ENCODE measurements at places on chromosomes 6 and 20. TPM values are rescaled to one million over a fixed set of nuclear protein-coding genes. Genes with fewer than 3 reads are reported as not detected.

Gene ZNF318
- total RNA-seq, result 13.3 TPM

Gene HLA-DOA
- 20.6 TPM for total RNA-seq

Gene SDC4
- total RNA-seq, result 199 TPM

Gene TDP2
- 33.9 TPM for total RNA-seq

Gene HTR1E
- not detected for total RNA-seq

Gene ARMH2
- total RNA-seq, result not detected

Gene LRRN4
- 44.3 TPM for total RNA-seq

Gene CYP24A1
- total RNA-seq, result 0.64 TPM

Gene BCAS1
- total RNA-seq, result 0.99 TPM

Gene SLC17A1
- not detected for total RNA-seq

GRCh38 chr6:85764844-85765243 lies 122.2 kb upstream of the SYNCRIP start:
- H3K4me3 ChIP-seq, result no peak overlapping the region
- DNase-seq, result no peak
- no peak overlapping the region for H3K27ac ChIP-seq
- no peaks in the 10 kb centered on the region for H3K36me3 ChIP-seq
- H3K27me3 ChIP-seq, result no peaks in the 10 kb centered on the region

GRCh38 chr6:25485821-25486534 lies 166.0 kb upstream of the SCGN start:
- no peaks in the 10 kb centered on the region for H3K36me3 ChIP-seq
- no peak overlapping the region for H3K4me3 ChIP-seq
- no peak for DNase-seq
- H3K27ac ChIP-seq, result no peak overlapping the region

DNA sequence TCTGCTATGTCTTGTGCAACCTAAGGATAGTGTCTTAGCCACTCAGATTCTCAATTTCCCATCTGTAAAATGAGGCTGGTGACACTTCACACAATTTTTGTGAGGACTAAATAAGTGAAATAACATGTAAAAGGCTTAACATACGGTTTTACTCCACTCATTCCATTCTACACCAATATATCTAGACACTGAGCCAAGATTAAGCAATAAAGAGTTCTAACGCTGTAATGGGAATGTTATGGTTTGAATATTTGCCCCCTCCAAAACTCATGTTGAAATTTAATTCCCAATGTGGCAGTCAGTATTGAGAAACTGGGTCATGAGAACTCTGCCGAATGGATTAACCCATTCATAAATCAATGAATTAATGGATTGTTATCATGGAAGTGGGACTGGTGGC lies 301.0 kb downstream of the HACE1 start:
- no peak overlapping the region for H3K4me3 ChIP-seq
- H3K27ac ChIP-seq, result no peak overlapping the region
- no peaks in the 10 kb centered on the region for H3K36me3 ChIP-seq
- no peaks in the 10 kb centered on the region for H3K27me3 ChIP-seq

GRCh38 chr20:59671661-59672471 lies 67.5 kb downstream of the PHACTR3 start:
- DNase-seq, result no peak
- H3K27ac ChIP-seq, result no peak overlapping the region
- no peaks in the 10 kb centered on the region for H3K4me1 ChIP-seq
- no peaks in the 10 kb centered on the region for H3K36me3 ChIP-seq

- H3K4me3 ChIP-seq, result no peak overlapping the region
- H3K27ac ChIP-seq, result no peak overlapping the region
- H3K36me3 ChIP-seq, result no peaks in the 10 kb centered on the region
- no peaks in the 10 kb centered on the region for H3K4me1 ChIP-seq
- peaks cover 21% of the 10 kb centered on the region for H3K27me3 ChIP-seq
- no peak for DNase-seq
These were observed 268.6 kb downstream of the FOXA2 start for GRCh38 chr20:22315771-22316170.

GRCh38 chr6:2035826-2036709 lies 209.3 kb downstream of the GMDS start:
- no peaks in the 10 kb centered on the region for H3K36me3 ChIP-seq
- H3K4me1 ChIP-seq, result no peaks in the 10 kb centered on the region
- H3K27ac ChIP-seq, result no peak overlapping the region
- no peak overlapping the region for H3K4me3 ChIP-seq
- no peak for DNase-seq

DNA sequence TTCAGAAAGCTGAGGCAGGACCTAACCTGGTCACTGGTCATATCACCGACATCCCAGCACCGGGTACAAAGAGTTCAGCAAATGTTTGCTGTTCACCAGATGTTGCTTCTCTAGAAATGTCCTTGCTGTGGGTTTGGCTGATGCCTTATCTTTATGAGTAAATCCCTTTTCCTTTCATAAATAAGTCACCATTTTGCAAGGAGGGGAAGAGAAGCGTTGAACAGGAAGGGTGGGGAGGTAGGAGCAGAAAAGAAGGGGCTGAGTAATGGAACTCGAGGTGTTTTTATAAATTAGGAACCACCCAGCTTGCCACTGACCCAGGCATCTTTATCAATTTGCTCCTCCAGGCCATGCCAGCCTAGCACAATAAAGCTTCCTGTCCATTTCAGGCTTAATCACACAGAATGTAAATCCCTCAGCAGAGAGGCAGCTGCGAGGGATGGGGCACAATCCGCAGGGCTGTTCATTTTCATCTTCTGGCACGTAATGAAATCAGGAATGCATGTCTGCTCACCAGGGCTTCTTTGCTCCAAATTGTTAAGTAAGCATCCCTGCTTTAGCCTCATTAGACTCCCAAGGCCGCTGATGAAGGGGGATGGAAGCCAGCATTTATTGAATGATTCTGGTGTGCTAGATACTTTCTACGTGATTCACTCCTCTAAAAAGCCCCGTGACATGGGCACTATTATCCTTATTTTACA lies 371.9 kb upstream of the CHD6 start:
- peaks cover 4% of the 10 kb centered on the region for H3K27me3 ChIP-seq
- no peak overlapping the region for H3K4me3 ChIP-seq
- DNase-seq, result no peak
- H3K4me1 ChIP-seq, result no peaks in the 10 kb centered on the region

DNA sequence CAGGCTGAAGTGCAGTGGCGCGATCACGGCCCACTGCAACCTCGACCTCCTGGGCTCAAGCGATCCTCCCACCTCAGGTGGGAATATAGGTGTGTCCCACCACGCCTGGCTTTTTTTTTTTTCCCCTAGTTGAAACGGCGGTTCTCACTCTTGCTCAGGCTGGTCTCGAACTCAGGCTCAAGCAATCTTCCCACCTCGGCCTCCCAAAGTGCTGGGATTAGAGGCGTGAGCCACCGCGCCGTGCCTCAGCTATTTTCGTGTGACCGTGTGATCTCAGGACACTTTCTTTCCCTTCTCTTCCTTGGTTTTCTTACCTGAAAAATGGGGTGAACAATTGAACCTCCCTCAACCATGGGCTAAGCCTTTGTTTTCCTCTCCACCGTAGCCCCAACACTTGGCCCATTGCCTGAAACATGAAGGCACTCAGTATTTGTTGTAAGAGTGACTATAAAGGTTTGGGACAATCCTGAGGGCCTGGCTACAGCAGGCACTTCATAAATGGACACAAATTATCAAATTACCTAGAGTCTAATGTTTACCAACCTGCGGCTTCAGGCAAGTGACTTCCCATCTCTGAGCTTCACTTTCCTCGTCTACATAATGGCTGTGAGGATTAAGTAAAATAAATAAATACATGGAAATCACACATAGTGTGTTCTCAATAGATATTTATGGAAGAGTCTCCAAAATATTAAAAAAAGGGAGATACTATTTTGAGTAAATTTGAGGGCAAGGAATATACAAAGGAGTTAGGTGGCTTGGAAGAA lies 31.4 kb upstream of the ID1 start:
- no peaks in the 10 kb centered on the region for H3K27me3 ChIP-seq
- peaks cover 23% of the 10 kb centered on the region for H3K36me3 ChIP-seq
- H3K4me1 ChIP-seq, result peaks cover 13% of the 10 kb centered on the region
- no peak for DNase-seq

DNA sequence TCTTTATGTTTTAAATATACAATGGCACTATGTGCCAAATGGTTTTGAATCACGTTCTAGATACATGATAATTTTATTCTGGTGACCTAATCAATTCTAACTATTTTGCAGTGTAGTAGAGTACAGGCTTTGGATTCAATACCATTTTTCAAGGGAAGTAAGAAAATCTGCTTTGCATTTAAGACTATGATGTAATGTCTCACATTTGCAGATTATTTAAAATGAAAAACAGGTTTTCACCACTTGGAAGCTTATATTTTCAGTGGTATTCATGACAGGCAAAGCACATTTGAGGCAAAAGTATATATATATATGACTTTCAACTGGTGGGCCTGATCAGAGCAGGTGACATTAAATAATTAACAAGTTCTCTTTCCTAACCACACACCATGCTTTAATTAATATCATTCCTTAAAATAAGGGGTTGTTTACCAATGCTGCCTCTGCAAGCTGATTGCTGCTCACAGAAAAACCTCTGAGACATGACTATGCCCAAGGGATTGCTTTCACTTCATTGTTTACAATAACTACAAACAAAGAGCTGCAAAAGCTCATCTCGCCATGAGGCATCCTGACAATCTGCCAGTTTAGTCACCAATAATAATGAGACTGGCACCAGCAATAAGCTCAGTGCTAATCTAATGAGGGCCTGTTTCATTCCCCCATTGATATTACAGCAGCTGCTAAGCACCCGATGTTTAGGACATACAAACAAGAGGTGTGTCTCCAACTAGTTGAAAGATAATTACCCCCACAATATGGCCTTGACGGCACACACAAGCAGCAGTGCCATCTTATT lies 1176.0 kb upstream of the GJE1 start:
- no peaks in the 10 kb centered on the region for H3K36me3 ChIP-seq
- no peak for DNase-seq

DNA sequence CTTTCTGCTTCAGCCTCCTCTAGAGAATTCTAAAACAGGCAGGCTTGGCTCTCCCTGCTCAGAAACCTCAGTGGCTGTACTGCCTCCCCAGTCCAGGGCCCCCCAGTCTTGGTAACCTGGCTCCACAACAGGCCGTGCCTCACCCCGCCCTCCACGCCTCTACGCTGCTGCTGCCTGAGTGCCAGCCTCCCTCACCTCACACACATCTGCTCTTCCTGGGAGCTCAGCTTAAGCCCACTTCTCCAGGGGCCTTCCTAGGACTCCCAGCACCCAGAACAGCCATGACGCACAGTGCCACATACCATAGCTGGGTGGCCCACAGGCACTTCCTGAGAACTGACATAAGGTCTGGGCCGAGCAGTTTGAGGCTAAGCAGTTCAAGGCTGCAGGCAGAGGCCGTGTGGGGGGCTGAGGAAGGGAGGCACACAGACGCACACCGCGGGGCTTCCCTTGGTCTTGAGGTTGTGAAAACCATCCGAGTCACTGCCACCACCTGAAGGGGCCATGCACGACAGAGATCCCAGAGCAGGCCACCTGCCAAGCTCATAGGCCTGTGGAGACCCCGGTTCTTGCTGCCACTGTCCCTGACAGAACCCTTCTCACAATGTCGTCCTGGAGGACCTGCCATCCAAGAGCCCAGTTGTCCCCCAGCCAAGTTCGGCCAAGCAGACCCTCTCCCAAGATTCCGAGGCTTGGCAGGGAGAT lies 42.6 kb downstream of the DSTN start:
- DNase-seq, result no peak
- H3K27ac ChIP-seq, result peak overlapping the region; percentile 51
- no peaks in the 10 kb centered on the region for H3K36me3 ChIP-seq
- H3K4me1 ChIP-seq, result peaks cover 40% of the 10 kb centered on the region
- H3K27me3 ChIP-seq, result no peaks in the 10 kb centered on the region
- no peak overlapping the region for H3K4me3 ChIP-seq

- H3K27ac ChIP-seq, result no peak overlapping the region
- no peaks in the 10 kb centered on the region for H3K4me1 ChIP-seq
- H3K27me3 ChIP-seq, result no peaks in the 10 kb centered on the region
- H3K36me3 ChIP-seq, result no peaks in the 10 kb centered on the region
These were observed 1239.3 kb downstream of the EPHA7 start for GRCh38 chr6:92180090-92180489.

DNA sequence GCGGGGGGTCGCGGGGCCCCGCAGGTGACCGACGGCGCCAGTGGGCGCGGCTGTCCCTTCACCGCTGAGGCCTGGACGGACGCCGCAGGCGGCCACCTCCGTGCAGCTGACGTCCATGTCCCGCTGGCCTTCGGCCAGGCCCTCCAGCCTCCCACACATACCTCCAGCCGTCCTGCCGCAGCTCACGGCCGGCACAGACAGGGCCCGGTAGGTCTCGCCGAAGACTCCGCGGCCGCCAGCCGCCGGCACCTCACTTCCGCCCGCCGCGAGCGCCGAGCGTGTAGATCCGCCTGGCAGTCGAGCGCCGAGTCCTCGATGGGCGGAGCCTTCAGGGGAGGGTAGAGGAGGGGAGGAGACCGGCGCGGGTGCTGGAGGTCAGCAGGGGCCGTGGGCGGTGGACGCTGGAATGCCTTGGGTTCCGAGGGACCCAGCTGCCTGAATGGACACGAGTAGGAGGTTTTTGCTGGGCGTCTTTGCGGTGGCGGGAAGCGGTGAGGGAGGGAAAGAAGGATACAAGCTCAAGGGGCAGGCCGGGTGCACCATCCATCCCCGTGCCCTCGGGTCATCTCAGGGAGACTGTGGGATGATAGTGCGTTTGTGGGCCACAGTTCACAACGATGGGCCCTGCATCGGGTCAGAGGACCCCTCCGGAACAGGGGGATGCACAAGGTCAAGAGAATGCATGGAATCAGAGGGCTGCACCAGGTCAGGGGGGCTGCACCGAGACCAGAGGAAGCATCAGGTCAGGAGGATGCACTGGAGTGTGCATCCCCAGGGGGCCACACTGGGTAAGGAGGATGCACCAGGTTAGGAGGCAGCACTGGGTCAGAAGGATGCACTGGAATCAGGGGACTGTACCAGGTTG lies at the start of gene EXOC2:
EXOC2 (minus strand) TSS at position 282 of the 865 bp plus-strand sequence. CDS start 55,321 bp downstream, outside the sequence.
- peaks cover 2% of the 10 kb centered on the region for H3K36me3 ChIP-seq
- peak; percentile 90 for DNase-seq
- H3K27me3 ChIP-seq, result no peaks in the 10 kb centered on the region
- H3K4me3 ChIP-seq, result peak within 1 kb of the TSS; percentile 87
- H3K27ac ChIP-seq, result peak within 1 kb of the TSS; percentile 84
- peaks cover 23% of the 10 kb centered on the region for H3K4me1 ChIP-seq

DNA sequence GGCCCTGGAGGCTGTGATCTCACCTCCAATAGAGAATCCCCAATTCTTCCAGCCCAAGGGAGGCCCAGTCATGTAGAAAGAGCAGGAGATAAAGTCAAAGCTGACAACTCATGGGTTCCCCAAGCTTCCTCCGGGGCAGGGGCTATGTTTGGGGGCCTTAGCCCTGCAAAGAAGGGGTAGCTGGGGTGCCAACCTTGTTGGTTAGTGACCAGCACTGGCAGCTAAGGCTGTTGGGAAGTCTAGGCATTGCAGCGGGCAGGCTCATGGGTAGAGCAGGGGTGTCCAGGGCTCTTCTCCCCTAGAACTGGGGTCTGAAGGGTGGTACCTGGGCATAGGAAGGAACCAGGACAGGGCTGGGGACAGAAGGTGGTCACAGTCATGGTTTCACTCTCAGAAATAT lies 36.4 kb downstream of the TGM2 start:
- no peak for DNase-seq
- H3K27ac ChIP-seq, result peak overlapping the region; percentile 2
- no peaks in the 10 kb centered on the region for H3K27me3 ChIP-seq
